MG63 (cell line): ENCODE measurements at places on chromosomes 2 and 18.

DNA sequence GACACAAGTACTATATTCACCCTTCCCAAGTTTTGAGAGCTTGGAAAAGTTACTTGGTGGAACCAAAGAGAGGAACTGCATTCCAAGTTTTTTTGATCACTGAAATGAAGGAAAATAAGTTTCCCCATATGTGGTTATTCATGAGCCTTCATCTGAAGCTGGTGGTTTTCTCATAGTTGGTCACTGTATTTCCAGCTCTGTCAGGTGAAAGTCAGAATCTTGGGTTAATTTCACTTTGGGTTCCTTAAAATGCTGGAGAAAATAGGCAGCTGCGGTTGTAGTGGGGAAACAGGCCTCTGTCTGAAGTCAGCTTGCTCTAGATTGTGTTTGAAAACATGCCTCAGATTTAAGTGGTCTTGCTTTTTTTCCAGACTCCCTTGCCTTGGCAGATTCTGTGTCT is 200.5 kb downstream of the HRH4 start:
- DNase-seq: no peak

- DNase-seq: no peak
Measured at GRCh38 chr18:41058351-41059125, 896.5 kb upstream of the PIK3C3 start.

DNA sequence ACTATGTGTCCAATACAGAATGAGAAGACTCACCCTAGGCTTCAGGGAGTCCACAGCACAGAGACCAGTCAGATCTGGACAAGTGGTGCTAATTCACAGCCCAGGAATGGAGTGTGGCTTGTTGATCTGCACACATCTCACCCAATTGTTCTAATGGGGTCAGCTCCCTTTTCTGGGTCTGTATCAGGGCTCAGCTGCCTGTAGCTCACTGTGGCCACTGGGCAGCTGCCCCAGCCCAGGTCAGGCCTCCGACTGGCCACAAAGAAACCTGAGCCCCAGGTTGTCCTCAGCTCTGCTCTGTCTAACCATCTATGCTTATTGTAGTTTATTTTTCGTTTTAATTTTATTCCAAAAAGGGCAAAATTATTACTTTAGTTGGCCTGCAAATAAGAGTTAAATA is 202.3 kb upstream of the RAB6C start:
- no peak for DNase-seq

- no peak for DNase-seq
Measured at GRCh38 chr2:45390861-45391260, 220.2 kb downstream of the SRBD1 start.

- no peak for DNase-seq
Measured at GRCh38 chr2:196046123-196046917, 22.3 kb downstream of the DNAH7 start.

DNA sequence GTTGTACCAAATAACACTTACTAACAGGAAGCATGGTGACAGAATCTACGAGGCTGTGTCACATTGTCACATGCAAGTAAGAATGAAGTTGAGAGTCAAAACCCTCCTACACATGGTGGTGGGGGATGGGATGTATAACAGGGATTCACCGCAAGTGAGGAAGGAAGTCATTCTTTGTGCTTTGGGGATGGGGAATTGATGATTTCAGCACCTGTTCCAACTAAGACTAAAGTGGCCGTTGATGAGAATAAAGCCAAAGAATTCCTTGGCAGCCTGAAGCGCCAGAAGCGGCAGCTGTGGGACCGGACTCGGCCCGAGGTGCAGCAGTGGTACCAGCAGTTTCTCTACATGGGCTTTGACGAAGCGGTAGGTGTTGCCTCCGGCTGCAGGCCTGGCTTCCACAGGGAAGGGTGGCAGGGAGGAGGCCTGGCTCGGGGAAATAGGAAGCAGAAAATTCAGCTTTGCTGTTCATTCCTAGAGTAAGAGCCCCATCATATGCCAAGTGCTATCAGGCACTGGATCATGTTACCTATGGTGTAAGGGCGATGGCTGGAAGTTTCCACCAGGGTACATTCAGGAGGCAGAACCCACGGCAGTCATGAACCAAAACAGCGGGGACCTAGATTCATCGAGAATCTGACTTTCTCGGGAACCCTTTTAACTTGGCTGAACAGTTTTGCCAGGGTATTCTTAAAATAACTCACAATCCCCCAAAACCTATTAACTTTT is 120.3 kb downstream of the UXS1 start:
- DNase-seq: no peak

GRCh38 chr2:224576088-224576715 is 9.0 kb downstream of the CUL3 start:
- no peak for DNase-seq

GRCh38 chr2:155872396-155872795 is 460.1 kb downstream of the NR4A2 start:
- no peak for DNase-seq

GRCh38 chr2:68107475-68107874 is 44.7 kb upstream of the C1D start:
- DNase-seq: no peak

GRCh38 chr2:105087273-105087672 is 49.4 kb downstream of the MRPS9 start:
- DNase-seq: no peak

DNA sequence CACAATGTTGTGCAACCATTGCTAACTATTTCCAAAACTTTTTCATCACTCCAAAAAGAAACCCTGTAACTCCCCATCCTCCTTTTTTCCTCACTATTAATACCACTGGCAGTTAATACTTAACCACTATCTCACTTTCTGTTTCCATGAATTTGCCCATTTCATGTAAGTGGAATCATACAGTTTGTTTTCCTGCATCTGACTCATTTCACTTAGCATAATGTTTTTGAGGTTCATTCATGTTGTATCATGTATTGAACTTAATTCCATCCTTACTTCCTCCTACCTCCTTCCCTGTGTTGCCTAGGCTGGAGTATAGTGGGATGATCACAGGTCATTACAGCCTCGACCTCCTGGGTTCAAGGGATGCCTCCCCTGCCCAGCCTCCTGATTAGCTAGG is 68.3 kb downstream of the FAM117B start:
- DNase-seq: no peak

DNA sequence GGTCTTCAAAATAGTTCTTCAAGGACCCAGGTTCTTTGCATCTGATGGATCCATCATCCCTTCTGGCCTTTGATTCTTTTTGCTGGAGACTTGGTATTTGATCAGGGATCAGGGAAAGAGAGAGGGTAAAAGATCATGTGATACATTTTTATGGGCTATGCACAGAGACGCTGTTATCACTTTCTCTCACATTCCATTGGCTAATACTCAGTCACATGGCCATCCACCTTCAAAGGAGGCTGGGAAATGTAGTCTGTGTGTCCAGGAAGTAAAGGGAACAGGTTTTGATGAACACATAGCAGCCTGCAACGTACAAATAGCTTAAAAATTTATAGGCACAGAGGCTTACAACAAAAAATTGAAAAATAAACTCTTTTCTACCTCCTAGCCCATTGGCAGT is 629.6 kb upstream of the FANCL start:
- DNase-seq: no peak

DNA sequence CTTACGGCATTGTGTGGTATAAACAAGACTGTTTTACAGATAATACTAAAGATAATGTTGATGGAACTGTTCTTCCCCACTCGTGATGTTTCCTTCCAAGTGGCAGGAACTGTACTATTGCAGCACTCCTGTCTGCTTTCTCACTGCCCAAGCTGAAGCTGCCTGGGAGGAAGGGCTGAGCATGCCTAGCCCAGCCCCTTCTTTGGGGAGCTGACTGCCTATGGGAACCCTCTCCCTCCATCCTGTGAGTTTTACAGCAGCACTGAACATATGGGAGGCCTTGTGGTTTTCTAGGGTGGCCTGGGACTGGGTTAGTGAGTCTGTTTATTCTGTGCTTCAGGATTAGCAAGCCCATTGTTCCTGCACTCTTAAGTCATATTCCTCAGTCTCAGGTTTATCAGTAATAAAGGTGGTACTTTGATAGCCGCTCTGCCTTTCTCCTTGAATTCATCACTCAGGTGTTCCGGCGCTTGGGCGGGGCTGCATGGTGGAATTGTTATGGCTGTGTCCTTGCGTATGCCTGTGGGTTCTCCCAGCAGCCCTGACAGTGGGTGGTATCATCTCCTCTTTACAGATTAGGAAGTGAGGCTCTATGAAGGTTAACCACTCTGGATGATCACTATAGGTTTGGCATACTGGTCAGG is 379.7 kb downstream of the PTPRM start:
- peak; percentile 65 for DNase-seq

DNA sequence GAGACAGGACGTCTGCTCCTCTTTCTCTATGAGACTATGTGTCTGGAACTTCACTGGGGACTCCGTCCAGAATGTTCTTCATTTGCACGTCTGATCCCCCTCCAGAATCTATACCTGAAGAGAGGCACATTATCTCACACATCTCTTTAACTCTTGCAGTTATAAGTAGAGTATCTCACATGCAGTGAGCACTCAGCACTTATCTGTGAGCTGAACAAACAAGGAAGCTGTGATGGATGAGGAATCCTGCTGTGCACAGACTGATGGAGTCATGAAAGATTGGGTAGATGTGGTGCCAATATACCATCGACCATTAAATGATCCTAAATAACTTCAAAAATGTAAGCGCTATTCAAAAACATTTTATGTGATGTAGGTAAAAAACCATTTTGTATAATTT is 888.3 kb upstream of the CELF4 start:
- no peak for DNase-seq

- no peak for DNase-seq
Measured at GRCh38 chr18:76456018-76456750, 38.9 kb downstream of the ZNF516 start.

- no peak for DNase-seq
Measured at GRCh38 chr2:124692707-124693106, 667.6 kb downstream of the CNTNAP5 start.

- no peak for DNase-seq
Measured at GRCh38 chr2:24403168-24403831, 43.0 kb upstream of the ITSN2 start.

DNA sequence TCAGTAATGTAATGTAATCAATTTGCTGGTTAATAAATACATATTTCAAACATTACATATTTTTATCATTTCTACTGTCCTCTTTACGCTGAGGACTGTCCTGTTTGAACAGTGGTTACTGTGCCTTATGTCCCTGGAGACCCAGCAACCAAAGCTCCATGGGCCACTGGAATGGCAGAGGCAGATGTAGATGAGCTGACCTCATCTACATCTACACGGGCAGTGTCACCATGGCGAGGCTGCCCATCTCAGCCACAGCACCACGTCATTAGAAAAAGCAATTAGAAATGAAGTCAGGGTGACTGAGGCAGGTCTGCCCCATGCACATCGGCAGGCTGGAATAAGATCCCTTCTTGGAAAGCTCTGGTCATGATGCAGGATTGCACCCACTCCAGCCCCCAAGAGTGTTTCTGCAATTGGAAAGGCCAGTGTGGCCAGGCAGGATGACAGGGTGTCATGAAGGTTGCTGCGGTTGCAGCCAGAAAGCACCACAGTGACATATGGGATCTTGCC is 237.5 kb downstream of the NDUFA10 start:
- no peak for DNase-seq

DNA sequence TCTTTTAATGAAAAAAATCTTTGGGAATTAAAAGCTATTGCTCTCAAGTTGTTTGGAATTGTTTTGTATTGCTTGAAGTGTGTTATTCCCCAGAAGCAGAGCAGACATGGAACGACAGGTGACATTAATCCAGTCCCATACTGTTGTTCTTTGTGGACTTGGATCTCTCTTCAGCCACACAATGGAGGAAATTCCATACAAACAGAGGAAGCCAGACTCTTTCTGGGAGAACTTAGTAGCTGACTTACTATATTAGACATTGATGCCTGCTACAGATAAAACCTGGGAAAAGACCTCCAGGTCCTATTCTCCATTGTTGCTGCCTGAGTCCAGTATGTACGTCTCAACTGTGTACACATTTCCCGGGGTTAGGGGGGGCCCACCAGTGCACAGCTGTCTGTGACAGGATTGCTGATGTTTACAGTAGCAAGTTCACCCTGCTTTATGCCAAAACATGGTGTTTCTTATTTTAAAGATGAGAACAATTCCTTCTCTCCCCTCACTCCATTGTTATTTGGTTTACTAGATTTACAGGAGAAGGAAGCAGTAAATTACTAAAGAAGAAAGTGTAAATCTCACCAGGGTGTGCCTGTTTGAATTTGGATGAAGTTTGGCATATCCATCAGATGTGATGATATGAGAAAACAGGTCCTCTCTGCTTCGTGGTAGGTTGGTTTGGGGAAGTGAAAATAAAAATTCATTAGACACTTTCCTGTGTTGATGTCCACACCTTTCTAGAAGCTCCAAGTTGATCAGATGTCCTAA is 142.4 kb upstream of the RBBP8 start:
- DNase-seq: no peak

GRCh38 chr2:85234868-85235267 is 92.9 kb downstream of the TGOLN2 start:
- DNase-seq: no peak
